ENCODE measurements at places on chromosomes 4 and X. TPM values are rescaled to one million over a fixed set of nuclear protein-coding genes. Genes with fewer than 3 reads are reported as not detected.

- no peak for DNase-seq
Measured at GRCh38 chrX:148599404-148599803, 99.0 kb downstream of the AFF2 start.

DNA sequence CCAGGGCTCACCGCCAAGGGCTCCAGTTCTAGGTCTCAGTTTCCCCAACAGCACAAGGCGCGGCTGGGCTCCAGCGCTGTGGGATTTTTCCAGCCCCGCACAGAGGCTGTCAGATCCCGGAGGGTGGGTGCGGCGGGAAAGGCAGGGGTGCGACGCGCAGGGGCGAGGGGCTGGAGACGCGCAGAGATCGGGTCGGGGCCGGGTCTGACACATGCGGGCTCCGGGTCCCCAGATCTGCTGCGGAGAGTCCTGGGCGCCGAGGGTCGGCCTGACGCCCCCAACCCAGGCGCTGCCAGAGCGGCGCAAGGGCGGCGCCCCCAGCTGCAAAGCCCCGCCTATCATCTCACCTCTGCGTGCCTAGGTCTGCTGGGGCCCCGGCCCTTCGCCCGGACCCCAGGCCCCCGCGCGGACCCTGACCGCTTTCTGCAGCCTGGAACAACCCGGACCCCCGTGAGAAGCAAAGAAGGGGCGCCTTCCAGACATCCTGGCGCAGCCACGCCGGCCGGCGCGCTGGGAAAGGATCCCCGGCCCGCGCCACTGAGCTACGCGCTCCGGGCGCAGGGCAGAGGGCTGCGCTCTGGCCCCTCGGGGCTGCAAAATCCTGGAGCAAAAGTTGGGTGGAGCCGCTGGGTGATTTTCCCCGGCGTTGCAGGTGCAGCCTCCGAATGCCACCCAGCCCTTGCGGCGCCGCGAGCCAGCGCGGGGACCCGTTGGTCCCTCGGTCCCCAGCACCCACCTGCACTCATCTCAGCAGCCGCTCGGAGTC, 486 bp downstream of the ABLIM2 start:
- DNase-seq: no peak

DNA sequence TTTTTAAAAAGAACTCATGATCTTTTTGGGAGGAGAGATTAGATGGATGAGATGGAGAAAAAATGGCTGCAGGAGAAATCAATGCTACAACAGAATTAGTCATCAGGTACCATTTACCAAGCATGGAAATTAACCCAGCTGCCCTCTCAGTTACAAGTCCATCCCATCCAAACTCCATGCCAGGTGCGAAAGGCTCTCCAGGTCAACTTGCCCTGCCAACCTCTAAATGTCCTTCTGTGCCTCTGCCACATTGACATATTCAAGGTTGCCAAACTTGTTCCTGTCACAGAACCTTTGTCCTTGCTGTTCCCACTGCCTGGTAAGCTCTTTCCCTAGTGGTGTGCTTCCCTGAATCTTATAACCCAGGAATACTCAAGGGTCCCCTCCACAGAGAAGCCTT, 7.2 kb downstream of the SPATA18 start:
- no peak for DNase-seq

- no peak for DNase-seq
Measured at GRCh38 chr4:6901669-6902317, 7.8 kb upstream of the TBC1D14 start.

Gene ANK2
- 59.6 TPM for polyA plus RNA-seq

GRCh38 chr4:113327494-113327893, 278.0 kb downstream of the ANK2 start:
- DNase-seq: no peak

DNA sequence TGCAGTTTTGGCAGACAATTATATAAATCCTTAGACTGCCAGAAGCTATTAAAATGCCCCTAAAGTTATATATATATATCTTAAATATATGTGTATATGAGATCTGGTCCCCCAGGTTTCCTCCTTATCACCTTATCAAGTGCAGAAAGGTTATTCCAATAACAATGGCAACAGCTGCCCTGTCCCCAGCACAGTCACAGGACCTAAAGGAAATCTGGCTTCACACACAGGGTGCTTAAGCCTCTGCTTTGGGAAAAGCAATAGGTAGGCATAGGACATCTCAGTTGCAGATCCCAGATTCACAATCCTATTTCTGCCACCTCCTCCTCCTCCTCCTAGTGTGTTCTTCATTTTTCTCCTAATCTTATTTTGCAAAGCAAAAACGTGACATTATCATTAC, 5.8 kb downstream of the SLC25A53 start:
- no peak for DNase-seq

Gene GPR78
- 1.8 TPM for polyA plus RNA-seq

DNA sequence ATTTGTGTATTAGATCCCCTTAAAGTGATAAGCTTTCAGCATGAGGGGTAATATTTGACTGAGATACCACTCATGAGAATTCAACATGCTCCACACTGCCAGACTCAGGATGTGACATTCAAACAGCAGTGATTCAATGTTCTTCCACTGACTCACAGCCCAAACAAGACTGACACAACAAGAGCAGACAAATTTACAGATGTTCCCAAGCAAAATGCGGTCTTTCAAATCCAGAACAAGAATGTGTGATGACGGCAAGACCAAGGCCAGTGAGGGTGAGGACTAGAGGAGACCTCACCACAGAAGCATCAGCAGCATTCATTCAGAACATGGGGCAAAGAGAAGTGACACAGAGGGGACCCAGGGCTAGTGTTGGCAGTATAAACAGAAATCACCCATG, 99.3 kb upstream of the GRIA3 start:
- no peak for DNase-seq

Gene XAGE1A
- not detected for polyA plus RNA-seq

Measured in left renal cortex interstitium (tissue), 4 donors.